Activated T-cell treated with anti-CD3 and anti-CD28 coated beads for 48 hours (primary cell): ENCODE measurements at places on chromosomes 5 and 9.

DNA sequence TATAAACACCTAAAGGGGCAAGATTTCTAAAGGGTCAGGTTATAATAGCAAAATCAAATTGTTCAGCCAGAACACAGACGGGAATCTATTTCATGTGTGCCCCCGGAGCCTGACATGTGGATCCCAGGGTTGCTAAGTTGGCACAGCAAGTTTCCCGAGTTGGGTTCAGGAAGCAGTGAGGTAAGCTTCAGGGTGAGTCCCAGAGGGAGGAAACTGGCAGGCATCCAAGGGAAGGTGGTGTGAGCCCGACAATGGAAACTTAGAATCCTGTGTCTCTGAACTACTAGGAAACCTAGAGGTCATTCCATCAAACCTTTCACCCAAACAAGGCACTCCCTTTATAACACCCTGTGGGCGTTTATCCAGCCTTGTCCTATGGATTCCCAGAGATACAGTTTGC is 98.4 kb downstream of the ADRB2 start:
- DNase-seq = no peak

- no peak for DNase-seq
Observed at GRCh38 chr5:173143567-173143966, 764 bp upstream of the BNIP1 start.

DNA sequence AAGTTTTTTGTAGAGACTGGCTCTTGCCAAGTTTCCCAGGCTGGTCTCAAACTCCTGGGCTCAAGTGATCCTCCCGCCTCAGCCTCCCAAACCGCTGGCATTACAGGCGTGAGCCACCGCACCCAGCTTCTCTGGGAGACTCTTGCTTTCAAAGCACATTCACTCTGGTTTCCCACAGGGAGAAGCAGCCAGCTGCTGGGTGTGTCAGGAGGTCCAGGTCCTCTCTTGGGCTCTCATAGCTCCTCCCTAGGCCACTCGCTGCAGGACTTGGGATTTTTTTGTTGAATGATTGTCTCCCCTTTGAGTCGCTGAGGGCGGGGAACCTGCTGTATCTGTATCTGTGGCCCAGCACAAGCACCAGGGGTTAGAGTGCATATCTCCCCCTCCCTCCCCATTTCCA is 68.4 kb upstream of the RAPGEF1 start:
- no peak for DNase-seq

GRCh38 chr9:34227445-34227844 is 48.6 kb downstream of the UBAP1 start:
- DNase-seq = no peak

DNA sequence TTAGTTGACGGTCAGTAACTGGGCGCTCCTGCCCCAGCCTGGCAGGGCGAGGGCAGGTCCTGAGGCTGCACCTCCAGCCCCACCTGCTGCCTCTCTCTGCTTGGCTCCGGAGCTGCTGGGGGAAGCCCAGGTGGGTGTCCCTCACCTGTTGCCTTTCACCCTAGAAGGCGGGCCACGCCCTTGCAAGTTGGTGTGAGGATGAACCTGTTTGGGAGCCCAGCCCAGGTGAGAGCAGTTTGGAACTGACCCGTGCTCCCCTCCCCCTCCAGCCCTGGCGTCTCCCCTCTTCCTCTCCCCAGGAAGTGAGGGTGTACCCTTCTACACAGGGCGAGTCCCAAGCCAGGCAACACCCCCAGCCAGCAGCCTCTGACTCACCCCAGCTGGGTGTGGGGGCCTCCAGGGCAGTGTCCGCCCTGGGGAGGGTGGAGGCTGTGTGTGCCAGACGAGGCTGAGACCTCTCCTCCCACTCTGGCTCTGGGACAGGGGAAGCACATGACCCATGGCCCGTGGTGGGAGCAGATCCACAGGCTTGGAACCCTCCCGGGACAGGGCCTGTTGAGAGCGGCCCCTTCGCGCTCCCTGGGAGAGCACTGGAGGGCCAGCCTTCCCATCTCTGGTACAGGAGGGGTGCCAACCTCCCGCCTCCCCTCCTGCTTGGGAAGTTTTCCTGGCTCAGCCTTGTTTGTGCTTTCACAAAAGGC is 10.4 kb downstream of the LRRC8A start:
- no peak for DNase-seq

DNA sequence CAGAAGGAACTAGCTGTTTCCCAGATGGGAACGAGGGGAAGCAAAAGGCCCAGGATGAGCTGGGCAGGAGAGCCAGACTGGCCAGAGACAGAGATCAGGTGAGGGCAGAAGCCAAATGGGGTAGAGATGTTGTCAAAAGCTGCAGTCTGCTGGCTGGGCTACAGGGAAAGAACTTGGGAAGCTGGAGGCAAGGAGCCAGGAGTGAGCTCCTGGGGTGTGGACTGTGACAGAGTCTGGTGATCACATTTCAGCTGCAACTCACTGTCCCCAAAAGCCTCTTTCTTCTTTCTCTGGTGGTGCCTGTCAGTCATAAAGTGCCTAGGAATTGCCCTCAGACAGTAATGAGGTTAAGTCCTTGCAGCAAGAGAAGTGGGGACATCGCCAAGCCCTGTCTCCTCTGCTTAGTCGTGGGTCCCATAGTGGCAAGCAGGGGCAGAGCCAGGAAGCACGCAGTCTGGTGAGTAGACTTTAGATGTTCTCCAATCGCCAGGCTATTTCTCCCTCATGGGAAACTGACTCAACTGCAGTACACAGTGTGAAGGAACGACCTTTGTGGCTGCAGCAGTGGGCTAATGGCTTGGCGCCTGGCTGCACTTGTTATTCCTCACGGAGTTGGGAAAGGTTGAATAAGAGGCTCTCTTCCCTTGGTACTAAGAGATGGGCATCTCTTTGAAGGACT is 2.5 kb upstream of the FSD1L start:
- no peak for DNase-seq

DNA sequence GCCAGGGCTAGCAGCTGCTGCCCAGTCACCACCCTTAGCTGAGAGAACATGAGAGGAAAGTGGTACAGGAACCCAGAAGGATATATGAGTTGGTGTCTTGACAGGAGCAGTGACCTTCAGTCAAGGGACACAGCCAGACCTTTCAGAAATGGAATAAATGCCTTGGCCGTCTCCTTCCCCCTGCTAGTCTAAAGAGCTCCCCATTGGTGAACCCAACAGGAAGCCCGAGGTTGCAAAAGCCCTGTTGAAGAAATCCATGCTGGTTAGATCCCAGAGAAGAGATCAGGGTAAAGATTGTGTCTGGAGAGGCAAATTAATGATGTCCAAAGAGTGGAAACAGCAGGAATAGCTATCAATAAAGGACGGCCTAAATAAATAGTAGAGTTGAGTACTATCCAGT is 244.5 kb downstream of the NR3C1 start:
- DNase-seq = no peak

DNA sequence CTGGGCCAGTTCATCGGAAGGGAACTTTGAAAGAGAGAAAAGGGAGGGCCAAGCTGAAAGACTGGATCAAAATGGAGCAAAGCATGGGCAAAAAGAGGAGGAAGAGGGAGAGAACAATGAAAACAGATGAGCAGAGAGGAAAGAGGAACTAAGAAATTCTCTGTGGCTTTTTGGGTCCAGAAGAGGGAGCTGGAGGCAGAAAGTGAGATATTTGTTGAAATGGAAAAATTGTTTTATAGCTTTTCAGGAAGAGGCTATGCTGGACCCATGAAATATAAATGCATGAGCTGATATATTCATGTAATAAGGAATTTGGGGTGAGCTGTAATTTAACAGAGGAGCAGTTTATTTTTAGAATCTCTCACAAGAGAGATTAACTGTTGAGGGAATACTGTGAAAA is 457.3 kb downstream of the DMAC1 start:
- DNase-seq = no peak

- no peak for DNase-seq
Observed at GRCh38 chr5:33229216-33229615, 211.5 kb upstream of the TARS1 start.
